NCI-H187 treated with DMSO at 0.1 percent for 48 hours (cell line): ENCODE measurements at places on chromosomes 3 and 15.

DNA sequence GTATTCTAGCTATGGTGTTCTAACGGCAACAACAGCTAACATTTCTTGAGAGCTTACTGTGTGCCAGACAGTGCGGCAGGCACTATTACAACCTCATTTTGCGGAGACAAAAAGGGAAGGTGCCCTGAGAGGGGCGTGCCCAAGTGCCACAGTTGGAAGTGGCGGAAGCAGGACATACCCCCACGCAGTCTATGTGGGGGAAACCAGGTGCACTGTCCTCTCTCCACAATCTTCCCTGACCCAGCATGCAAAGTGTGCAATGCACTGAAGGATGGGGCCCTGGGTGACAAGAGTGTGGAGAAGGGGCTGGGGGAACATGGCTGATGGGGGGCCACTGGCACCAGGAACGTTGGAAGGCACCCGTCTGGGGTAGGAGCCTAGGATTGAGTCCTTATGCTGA, 8.6 kb downstream of the ANP32A start:
- no peak for DNase-seq

DNA sequence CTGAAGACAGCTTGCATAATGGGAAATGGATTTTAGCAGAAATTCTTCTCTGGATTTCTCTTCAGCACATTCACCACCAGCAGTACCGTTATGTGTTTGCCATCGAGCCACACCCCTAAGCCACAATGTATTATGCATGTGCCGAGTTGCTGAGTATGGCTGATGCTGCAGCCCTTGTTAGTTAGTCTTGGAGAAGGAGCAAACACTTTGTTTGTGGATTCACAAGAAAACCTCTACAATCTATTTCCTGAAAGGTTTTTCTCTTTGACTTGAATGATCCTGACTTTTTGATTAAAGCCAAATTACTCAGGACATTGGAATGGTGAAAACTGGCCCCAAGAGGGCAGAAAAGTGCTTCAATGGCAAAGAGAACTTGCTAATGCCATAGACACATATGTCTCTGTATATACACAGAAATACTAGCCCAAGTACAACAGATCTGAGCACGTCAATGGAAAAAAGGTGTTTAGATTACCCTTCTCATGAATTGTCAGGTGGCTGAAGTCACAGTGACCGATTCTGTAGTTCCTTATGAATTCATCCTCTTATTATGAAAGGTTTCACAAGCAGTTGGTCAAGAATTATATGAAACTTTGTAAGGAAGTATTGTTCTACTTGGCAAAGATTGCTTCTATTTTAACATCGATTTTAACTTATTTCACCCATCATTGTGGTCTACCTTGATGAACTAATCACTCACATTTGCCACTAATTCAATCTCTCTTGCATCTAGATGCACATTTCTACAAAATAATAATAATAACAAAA, 103.0 kb downstream of the P3H2 start:
- DNase-seq: no peak

DNA sequence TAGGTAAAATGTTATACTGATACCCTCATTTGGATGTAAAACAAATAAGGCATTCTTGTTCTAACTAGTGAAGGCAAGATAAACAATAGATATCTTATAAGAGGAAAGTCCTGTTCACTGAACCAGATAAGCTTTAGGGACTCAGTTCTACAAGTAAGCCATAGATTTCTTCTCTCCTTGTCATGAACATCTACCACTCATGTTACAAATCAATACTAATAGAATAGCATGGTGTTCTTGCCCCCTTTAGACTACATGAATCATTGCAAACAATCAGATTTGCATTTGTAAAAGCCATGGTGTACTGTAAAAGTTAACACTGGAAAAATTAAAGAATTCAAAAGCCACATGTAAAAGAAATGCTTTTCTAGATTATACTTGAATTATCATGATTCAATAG, 500.1 kb downstream of the NLGN1 start:
- no peak for DNase-seq

DNA sequence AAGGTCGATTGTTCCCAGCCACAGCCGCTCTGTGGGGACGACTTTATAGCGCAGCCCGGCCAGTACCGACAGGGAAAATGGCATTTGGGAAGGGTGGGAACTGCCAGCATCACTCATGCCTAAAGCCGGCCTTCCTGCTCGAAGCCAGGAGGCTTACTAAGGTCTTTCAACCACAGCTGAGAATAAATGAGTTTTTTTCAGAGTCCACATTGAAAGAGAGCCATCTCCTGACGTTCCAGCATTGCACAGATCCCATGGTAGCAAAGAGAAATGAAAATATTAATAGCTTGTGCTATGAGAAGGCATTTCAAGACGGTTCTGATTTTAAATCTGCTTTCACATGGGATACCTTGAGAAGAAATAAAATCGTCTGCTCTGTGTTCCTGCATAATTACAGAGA, 230.2 kb upstream of the IGF1R start:
- DNase-seq: no peak

DNA sequence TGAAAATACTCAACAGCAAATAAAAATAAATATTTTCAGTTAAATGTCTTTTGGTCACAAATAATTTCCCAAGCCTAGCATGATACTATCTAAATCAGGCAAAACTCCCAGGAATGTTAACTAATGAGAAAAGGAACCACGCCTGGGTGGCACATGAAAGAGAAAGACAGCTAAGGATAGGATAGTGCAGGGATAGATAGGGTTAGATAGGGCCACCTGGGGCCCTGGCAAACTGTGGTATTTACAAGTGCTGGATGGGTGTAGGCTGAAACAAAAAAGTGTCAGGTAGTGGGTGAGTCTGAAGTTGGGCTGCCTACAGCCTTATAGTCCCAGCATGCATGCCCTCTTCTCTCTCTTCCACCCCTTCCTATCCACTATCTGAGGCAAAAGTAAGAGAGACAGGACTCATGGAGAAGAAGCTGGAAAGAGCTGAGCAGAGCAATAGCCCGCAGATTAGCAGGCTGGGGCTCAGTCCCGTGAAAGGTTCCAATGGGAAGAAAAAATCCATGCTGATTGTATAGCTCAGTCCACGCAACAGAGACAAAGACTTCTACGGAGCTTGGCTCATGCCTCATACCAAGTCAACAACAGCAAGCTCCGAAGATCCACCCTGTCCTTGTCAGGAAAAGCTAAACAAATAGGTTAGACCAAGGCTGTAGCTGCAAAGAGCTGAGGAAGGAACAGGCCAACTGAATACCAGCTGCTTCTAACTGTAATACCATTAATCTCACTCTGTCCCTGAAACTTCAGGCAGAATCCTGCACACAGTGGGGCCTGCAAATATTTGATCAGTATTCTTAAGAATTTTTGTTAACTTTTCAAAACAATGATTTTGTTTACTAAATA, 342.1 kb upstream of the ATP11B start:
- DNase-seq: no peak

- DNase-seq: no peak
These were observed 2.1 kb downstream of the TNK2 start for GRCh38 chr3:195905970-195906864.

- DNase-seq: no peak
These were observed 12.1 kb downstream of the MCCC1 start for GRCh38 chr3:183087184-183087583.

- no peak for DNase-seq
These were observed 17.3 kb downstream of the C3orf18 start for GRCh38 chr3:50550079-50550736.

DNA sequence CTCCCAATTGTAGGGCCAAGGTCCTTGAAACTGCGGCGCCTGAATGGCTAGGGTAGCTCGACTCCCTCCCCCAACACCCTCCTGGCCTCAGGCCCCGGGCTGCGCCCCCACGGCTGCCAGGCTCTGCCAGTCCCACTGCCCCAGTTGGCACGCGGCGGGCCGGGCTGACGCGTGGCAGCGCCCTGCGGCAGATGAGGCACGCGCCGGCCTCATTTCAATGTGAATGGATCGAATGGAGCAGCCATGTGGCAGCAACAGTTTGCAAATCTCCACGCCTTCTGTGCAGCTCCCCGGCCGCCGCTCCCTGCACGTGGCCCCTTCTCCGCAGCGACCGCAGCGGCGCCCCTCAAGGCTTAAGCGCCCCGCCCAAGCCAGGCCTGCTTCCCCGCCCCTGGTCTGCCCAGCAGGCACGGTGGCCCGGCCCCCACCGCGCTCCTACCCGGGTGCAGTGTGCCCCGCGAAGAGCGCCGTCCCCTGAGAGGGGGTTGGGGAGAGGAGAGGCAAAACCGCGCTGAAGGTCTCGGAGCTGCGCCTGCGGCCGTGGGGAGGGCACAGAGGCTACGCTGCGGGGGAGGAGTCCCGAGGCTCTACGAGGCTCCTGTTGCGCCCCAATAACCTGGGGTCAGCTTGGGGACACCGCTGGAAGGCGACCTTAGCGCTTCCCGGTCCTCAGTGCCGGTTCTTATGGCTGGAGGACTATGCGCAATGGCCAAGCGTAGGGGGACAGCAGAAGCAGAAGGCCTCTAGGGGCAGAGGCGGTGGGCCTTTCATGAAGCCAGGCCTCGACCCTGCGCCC, 3.1 kb upstream of the DLL4 start:
- no peak for DNase-seq

DNA sequence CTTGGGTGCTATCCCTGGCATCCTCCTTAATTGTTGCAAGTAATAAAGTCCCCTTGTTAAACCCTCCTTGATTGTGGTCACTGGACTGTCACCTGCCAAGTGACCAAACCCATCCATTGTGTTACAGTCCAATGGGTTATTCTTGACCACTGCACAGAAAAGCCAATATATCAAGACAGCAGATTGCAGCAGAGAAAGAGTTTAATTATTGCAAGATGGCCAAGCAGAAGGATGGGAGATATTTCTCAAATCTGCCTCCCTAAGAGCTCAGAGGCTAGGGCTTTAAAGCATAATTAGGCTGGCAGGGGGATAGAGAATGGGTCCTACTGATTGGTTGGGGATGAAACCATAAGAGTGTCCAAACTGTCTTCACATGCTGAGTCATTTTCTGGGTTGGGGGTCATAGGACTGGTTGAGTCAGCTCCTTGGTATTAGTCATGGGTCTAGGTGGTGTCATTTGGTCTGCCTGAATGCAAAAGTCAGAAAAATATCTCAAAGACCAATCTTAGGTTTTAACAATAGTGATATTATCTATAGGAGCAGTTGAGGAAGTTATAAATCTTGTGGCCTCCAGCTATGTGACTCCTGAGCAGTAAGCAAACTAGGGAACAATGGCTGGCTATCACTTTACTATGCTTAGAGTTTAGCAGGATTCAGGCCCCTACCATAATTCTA, 19.1 kb upstream of the XYLB start:
- DNase-seq: no peak

DNA sequence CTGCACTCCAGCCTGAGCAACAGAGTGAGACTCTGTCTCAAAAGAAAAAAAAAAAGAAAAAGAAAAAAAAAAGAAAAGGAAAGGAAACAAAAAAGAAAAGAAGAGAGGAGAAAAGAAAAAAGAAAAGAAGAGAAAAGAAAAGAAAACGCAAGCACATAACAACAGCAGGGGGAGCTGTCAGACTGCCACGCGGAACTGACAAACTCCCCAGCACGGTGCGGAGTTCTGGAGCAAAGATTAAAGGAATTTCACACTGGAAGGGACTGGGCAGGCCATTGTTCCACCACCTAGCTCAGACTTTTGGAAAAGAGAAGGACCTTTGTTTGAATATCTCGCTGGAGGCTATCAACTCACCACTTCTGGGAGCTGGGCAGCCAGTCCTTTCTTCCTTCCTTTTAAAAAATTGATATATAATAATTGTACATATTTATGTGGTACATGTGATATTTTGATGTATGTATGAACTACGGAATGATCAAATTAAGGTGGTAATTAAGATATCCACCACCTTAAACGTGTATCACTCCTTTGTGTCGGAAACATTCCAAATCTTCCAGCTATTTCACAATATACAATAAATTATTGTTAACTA, 40.5 kb downstream of the DPPA2 start:
- DNase-seq: no peak

GRCh38 chr3:10468613-10469354, 36.6 kb downstream of the ATP2B2 start:
- DNase-seq: no peak

DNA sequence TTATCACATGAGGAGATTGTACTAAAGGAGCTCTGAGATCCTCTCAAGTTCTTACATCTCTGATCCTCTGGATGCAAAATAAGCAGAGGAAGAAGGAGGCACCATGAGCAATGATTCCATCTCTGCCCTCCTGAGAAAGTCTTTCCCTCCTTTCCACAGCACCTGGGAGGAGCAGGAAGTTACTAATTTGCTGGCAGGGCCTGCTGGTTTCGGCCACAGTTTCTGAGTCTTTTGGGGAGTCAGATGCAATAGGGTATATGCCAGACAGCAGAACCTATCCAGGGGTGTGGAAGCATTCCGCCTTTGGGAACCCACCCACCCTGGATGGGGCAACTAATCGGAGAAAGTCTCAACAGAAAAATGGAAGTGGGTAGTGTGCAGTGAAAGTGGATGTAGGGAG, 38.5 kb upstream of the SPTSSB start:
- no peak for DNase-seq

DNA sequence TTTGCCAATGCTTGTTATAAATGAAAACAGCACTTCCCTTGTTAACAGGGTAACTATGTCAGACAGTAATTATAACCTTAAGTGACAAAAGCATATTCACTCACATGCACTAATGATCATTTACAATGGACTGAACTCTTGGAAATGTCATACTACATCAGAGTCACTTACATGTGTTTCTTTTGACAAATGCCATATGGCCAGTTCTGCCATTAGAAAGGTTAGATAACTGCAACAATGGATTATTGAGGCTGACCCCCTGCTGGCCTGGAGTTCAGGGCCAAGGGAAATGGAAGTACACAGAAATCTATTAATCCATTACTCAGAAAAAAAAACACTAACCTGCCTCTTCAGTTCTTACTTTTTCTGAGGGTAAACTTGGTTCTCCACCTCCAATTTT, 313.4 kb downstream of the CNTN3 start:
- no peak for DNase-seq

- no peak for DNase-seq
These were observed 1028.3 kb upstream of the NR2F2 start for GRCh38 chr15:95302206-95302605.

- DNase-seq: no peak
These were observed 335.3 kb downstream of the CLSTN2 start for GRCh38 chr3:140270329-140270728.

DNA sequence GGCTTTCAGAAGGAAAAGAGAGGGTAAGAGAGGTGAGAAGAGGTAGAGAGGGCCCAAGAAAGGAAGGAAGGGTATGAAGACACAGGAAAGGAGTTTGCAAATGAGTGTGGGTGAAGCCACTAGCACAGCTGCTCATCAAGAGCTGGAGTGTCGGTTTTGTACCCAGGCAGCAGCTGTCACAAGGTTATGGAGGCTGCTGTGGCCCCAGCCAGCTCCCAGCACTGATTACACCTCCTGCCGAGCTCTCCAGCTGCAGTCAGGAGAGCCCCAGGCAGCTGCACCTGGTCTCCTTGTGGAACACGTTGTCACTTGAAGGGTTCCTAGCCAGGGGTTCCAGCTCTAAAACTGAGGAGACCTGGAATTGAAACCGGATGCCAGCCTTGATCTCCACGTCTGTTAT, 60.4 kb upstream of the CHD2 start:
- peak; percentile 84 for DNase-seq

DNA sequence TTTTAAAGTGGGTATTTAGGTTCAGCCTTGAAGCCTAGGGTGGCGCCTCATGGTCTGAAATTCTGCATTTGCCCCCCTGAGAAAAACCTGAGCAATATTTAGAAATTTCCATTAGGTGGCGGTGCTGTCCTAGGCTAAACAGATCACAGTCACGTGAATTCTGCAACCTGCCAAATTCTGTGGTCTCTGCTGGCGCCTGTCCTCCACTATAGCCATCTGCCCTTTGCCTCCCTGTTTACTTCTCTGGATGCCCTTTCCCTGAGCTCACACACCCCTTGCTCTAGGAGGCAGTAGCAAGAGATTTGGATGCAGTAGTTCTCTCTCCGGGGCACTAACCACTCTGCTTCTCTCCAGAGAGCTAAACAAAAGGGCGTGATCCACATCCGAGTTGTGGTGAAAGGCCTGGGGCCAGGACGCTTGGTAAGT, 9.1 kb downstream of the MRPS11 start:
- no peak for DNase-seq
